ENCODE measurements at places on chromosomes 2 and 18. TPM values are rescaled to one million over a fixed set of nuclear protein-coding genes. Genes with fewer than 3 reads are reported as not detected.

Gene BCL11A
- not detected for total RNA-seq

- DNase-seq: no peak
These were observed 613.4 kb downstream of the ARHGAP15 start for GRCh38 chr2:143742581-143742980.

Gene RALBP1
- total RNA-seq: 84.6 TPM

DNA sequence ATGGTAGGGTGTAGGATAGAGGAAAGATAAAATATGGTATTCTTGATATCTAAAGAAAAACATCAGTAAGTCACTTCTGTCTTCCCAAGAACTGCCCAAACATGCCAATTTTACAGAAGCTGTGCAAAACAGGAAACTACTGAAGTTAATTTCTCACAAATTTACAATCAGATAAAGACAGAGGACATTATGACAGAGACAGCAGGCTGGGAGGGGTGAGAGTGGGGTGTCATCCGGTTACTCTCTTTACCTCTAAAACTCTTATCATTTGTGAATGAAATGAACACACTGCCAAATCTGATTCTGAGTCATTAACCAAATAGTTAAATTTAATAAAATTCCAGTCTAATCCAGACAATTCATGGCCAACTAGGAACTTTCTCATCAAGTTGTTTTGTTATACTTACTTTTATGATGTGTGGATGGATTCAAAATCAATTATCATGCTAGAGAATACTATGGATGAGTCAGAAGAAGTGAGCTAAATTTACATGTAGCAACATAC is 323.2 kb upstream of the MEX3C start:
- DNase-seq: peak; percentile 6

DNA sequence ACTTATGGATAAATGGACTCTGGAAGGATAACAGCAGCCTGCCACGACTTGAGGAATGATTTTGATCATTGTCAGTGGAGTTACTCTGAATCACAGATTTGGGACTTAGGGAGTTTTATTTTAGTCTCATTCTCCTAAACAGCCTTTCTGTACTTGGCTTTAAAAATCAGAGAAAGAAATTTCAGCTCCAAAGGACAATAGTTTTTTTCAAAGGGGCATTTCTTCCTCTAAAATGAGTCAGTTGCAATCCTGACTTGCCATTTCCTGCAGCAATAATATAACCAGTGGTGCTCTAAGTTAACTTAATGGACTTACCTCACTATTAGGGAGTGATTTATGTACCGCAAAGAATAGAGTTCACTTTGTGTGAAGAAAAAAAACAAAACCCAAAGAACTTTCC is 35.1 kb upstream of the MTX2 start:
- peak; percentile 26 for DNase-seq
